Activated T-helper 2 cell treated with anti-CD3 and anti-CD28 coated beads, Interferon-gamma antibody, Interleukin-2, Interleukin-4, amounts not matched to agents 10 μg/mL and 5 μg/mL and 100 μg/mL, durations not matched to agents 14 hours and 24 hours and 36 hours (primary cell): ENCODE measurements at places on chromosomes 2 and 18. TPM values are rescaled to one million over a fixed set of nuclear protein-coding genes. Genes with fewer than 3 reads are reported as not detected.

DNA sequence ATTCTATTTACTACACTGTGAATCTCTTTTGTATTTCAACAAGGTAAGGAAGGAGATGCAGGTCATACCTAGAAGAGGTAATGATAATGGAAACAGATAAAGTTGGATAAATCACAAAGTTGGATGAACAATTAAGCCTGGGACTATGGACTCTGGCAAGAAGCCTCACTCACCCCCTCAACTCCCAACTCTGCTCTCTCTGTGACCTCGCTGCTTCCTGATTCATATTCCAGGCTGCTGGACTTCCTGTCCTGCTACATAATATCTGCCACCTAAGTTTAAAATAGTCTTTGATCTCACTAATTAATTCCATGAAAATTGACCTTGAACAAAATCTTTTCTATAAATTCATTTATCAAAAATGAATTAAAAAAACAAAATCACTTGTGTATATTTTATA, 215.3 kb downstream of the CALCRL start:
- no peaks in the 10 kb centered on the region for H3K4me1 ChIP-seq
- H3K4me3 ChIP-seq = no peak overlapping the region
- H3K36me3 ChIP-seq = no peaks in the 10 kb centered on the region
- DNase-seq = no peak
- no peaks in the 10 kb centered on the region for H3K27me3 ChIP-seq

DNA sequence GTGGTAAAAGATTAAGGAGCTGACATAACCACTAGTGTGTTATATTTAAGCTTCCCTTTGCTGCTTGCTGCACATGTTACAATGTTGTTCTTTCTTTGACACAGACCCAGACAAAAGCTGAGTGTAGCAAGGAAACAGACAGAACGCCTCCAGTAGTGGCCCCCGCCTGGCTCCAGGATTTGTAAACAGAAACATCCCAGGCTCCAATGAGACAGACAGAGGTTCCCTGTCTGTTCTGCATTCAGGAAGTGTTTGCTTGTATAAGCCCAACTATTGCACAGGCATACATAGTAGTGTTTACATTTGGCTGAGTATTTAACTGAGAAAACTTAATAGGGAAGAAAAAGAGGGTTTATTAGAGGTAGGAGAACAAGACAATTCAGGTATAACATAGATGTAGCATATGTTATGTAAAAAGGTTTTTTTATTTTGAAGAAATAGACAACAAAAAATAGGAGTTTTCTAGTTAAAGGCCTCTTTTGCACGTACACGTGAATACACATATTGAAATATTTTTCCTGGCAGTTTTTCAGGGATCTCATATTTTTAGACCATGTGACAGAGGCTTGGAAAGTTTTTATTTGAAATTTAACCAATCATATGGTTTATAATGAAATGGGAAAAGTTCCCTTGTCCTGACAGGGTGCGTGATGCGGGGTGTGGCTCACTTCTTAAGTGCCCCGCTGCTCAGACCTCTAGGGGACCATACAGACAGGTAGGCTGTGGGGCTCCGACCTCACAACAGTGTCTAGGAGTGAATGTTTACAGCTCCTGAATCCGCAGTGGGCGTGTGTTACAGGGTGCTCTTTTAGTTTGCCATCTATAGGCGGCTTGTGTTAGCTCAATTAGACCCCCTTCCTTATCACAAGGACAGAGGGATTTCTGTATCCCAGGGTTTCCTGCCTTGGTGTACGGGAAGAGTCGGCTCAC, 118.4 kb downstream of the BMPR2 start:
- no peaks in the 10 kb centered on the region for H3K36me3 ChIP-seq
- DNase-seq = no peak
- no peaks in the 10 kb centered on the region for H3K4me1 ChIP-seq
- no peaks in the 10 kb centered on the region for H3K27me3 ChIP-seq
- H3K27ac ChIP-seq = no peak overlapping the region
- H3K4me3 ChIP-seq = no peak overlapping the region

GRCh38 chr2:96895032-96895745, 25.3 kb upstream of the SEMA4C start:
- peaks cover 28% of the 10 kb centered on the region for H3K4me1 ChIP-seq
- no peak overlapping the region for H3K27ac ChIP-seq
- no peaks in the 10 kb centered on the region for H3K36me3 ChIP-seq
- H3K4me3 ChIP-seq = no peak overlapping the region
- H3K27me3 ChIP-seq = no peaks in the 10 kb centered on the region
- DNase-seq = no peak

DNA sequence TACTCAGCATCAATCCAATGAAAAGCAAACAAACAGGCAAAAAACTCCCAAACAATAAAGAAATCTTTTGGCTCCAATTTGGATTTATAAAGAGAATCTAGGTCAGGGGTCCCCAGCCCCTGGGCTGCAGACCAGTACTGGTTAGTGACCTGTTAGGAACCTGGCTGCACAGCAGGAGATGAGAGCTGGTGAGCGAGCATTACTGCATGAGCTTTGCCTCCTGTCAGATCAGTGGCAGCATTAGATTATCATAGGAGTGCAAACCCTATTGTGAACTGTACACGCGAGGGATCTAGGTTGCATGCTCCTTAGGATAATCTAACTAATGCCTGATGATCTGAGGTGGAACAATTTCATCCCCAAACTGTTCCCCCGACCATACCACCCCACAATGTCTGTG, 102.2 kb downstream of the KIAA1328 start:
- no peak overlapping the region for H3K27ac ChIP-seq
- no peaks in the 10 kb centered on the region for H3K36me3 ChIP-seq
- H3K27me3 ChIP-seq = no peaks in the 10 kb centered on the region
- H3K4me3 ChIP-seq = no peak overlapping the region
- no peaks in the 10 kb centered on the region for H3K4me1 ChIP-seq
- no peak for DNase-seq

DNA sequence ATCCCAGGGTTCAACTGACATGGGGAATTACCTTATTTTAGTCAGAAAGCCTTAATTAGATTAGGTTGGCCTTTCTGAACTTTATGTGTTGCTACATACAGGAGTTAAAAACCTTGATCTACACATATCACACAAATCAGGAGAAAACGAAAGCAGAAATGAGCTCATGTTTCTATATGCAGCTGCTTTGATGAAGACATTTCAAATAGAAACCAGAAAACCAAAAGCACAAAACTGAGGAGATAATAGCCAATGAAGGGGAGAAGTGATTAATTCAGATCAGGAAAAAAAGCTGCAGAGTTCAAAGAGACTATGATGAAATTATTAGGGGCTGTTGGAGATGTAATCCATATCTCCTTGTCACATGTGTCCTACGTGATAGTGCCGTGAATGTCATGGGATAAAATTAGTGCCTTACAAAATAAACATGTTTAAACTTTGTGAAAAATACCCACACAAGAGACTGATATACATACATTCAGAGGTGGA, 255.0 kb downstream of the CAMKMT start:
- no peaks in the 10 kb centered on the region for H3K36me3 ChIP-seq
- H3K27me3 ChIP-seq = no peaks in the 10 kb centered on the region
- peaks cover 12% of the 10 kb centered on the region for H3K4me1 ChIP-seq
- no peak overlapping the region for H3K27ac ChIP-seq
- no peak for DNase-seq

Gene CCDC142
- total RNA-seq = 25.1 and 26.9 TPM in 2 replicates

Gene PLGLB2
- total RNA-seq = 2.0 and 2.5 TPM in 2 replicates

Gene PAIP2B
- 0.84 and 0.94 TPM in 2 replicates for total RNA-seq

Gene CGREF1
- total RNA-seq = 8.1 and 9.0 TPM in 2 replicates

Gene ABCB11
- 0.02 TPM in 1 of 2 replicates, not detected in the other for total RNA-seq
